Endothelial cell of umbilical vein (primary cell): ENCODE measurements at places on chromosomes 16 and 17. TPM values are rescaled to one million over a fixed set of nuclear protein-coding genes. Genes with fewer than 3 reads are reported as not detected.

GRCh38 chr16:72226136-72226535, 54.2 kb upstream of the PMFBP1 start:
- DNase-seq = no peak
- H3K27me3 ChIP-seq = peaks cover 2% of the 10 kb centered on the region
- no peak overlapping the region for H3K4me3 ChIP-seq
- H3K36me3 ChIP-seq = no peaks in the 10 kb centered on the region
- H3K4me1 ChIP-seq = no peaks in the 10 kb centered on the region

DNA sequence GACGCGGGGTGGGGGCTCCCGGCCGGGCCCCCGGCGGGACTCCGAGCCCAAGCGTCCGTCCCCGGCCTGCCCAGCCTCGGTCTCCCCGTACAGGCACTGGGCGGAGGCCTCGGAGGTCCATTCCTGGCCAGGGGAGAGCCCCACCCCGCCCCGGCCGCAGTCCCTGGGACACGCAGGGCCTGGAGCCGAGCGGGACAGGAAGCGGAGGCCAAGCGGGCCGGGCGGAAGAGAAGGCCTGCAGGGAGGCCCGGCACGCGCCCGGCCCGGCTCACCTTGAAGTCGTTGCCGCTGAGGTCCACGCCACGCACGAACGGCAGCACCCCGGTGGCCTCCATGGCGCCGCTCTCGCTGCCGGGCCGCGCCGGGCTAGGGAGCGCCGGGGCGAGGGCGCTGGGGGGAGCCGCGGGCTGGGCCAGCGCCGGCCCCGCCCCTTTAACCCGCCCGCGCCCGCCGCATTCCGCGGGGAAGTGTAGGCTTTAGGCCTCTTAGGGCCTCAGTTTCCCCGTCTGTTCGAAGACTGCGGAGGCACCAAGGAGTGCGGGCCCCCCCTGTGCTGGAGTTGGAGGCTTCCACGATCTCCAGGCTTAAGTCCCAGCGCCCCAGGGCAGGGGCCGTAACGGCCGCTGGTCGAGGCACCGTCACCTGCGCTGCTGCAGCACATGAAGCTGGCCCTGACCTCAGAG, at the start of gene FLII:
Gene FLII (minus strand): TSS at position 383 of the 683 bp plus-strand sequence. CDS start 48 bp downstream, at position 335.
- H3K27me3 ChIP-seq = no peaks in the 10 kb centered on the region
- peaks cover 31% of the 10 kb centered on the region for H3K36me3 ChIP-seq
- peak within 1 kb of the TSS; percentile 85 for H3K27ac ChIP-seq
- DNase-seq = peak; percentile 48
- H3K4me3 ChIP-seq = peak within 1 kb of the TSS; percentile 82

GRCh38 chr16:70768203-70768580, 32.8 kb downstream of the VAC14 start:
- H3K27me3 ChIP-seq = no peaks in the 10 kb centered on the region
- no peak for DNase-seq
- H3K27ac ChIP-seq = no peak overlapping the region

DNA sequence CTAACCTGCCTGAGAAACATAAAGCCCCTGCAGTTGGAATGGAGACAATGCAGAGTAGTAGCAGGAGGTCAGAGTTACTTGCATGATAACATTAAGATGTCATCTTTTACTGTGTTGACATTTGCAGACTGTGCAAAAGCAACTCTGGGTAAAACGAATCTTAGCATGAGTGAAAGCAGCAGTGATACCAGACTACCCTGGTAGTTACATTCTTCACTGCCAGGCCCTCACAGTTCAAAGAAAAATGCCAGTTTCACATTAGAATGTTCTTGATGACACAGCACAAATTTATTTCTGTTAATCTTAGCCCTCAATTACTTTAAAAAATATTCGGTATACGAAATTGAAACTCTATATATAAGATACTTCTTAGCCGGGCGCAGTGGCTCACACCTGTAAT, 12.2 kb downstream of the MPHOSPH6 start:
- no peak overlapping the region for H3K27ac ChIP-seq
- no peaks in the 10 kb centered on the region for H3K4me1 ChIP-seq
- no peak overlapping the region for H3K4me3 ChIP-seq
- H3K27me3 ChIP-seq = no peaks in the 10 kb centered on the region
- peaks cover 7% of the 10 kb centered on the region for H3K36me3 ChIP-seq

Gene GRB2
- 93.9 and 94.8 TPM in 2 replicates for total RNA-seq

Gene MEIOC
- 0.46 TPM in 1 of 2 replicates, not detected in the other for total RNA-seq
